ENCODE measurements at places on chromosomes 4 and X.

GRCh38 chrX:36445566-36445965 is 526.0 kb downstream of the CFAP47 start:
- no peak for DNase-seq

GRCh38 chr4:161650812-161651211 is 513.0 kb downstream of the FSTL5 start:
- DNase-seq: no peak

- no peak for DNase-seq
These were observed 344 bp downstream of the OR13H1 start for GRCh38 chrX:131544218-131544617.

DNA sequence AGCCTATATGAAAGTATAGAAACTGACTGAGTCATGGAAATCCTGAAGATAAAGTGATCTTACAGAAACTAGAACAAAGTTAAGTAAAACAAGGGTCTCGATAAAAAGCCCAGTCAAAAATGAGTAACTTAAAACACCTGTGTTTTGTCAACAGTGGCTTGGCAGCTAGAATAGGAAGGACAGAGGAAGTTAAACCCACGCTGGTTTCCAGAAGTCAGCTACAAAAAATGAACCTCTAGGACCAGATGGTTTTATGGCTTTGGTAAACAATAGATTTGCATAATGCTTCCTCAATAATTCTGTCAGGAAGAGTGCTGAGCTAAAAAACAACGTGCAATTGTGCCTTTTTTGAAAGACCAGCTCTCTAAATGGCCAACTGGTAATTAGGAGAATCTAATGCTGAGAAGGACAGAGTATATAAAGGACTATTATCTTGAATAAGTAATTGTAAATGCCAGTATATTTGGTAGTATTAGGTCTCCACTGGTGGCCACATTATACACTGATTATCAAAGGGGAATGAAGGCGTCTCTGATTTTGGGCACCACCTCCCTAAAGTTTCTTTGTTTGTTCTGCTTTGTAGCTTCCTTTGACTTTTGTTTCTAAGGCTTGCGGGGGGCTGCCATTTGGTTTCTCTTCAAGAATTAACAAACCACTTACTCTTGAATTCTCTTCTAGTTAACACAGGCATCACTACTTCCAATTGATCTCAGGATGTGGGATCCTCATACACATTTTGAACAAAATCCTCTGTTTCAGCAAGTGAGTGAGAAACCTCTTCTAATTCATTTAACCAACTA is 72.2 kb upstream of the PPP3CA start:
- DNase-seq: no peak

GRCh38 chr4:98568941-98569663 is 89.3 kb downstream of the TSPAN5 start:
- DNase-seq: no peak

DNA sequence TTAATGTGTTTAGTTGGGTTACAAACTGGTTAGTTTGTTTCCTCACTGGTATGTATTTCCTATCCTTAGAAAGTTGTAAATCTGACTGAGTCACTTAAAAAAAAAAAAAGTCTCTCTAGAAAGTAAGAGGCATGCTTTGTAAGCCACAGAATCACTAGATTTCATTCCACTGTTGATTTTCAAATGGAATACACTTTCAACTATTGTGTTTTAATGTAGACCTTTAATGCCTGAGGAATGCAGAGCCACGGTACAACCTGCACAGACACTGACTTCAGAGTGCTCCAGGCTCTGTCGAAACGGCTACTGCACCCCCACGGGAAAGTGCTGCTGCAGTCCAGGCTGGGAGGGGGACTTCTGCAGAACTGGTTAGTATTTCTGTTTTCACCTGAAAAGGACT is 88.6 kb downstream of the HHIP start:
- no peak for DNase-seq

Measured in stimulated activated CD8-positive, alpha-beta memory T cell treated with anti-CD3 and anti-CD28 coated beads, Interleukin-7, amount 100 ng/mL, for 24 hours (primary cell).